ENCODE measurements at places on chromosomes 2 and 18.

GRCh38 chr2:177295484-177295883, 31.0 kb upstream of the NFE2L2 start:
- DNase-seq, result peak; percentile 81

DNA sequence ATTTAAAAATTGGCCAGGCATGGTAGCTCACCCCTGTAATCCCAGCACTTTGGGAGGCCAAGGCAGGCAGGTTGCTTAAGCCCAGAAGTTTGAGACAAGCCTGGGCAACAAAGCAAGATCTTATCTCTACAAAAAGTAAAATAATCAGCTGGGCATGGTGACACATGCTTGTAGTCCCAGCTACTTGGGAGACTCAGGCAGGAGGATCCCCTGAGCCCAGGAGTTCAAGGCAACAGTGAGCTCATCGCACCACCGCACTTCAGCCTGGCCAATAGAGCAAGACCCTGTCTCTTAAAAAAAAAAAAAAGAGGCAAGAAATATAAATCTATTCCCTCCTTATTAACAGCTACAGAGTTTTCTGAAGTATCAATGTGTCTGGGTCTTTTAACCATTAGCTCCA, 51.9 kb downstream of the ESCO1 start:
- no peak for DNase-seq

GRCh38 chr2:206164261-206164862, 4.7 kb downstream of the EEF1B2 start:
- DNase-seq, result no peak

DNA sequence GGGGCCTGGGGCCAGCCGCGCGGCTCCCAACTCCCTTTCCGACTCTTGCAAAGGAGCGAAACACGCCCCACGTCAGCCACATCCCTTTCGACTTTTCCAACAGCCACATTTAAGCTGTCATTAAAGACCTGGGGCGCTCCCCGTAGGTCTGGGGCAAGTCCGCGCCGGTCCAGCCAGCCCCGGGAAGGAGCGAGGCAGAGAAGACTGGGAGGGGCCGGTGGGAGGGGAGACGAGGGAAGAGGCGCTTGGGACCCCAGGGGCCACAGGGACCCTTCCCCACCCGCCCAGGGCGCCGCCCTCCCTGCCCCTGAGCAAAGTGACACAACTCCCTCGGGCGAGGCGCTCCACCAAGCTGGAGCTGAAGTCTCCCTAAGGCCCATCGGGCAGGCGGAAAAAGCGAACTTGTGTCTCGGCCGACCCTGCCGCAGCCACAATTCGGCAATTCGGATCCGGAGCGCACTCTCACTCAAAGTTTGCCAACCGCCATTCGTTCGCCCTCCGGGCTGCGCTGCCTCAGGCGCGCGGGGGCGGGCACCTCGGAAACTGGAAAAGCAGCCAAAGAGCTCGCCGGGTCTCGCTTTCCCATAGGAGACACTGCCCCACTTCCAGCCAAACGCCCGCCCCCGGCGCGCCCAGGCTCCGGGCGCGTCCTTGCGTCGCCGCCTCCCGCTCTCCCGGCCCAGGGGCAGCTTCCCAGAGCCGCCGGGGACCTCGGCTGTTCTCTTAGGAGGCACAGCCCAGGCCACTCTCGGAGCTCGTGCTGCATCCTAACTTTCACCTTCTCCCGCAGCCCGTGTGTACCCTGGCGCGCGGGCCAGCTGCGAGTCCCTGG, 1.1 kb upstream of the KCTD1 start:
- DNase-seq, result no peak

DNA sequence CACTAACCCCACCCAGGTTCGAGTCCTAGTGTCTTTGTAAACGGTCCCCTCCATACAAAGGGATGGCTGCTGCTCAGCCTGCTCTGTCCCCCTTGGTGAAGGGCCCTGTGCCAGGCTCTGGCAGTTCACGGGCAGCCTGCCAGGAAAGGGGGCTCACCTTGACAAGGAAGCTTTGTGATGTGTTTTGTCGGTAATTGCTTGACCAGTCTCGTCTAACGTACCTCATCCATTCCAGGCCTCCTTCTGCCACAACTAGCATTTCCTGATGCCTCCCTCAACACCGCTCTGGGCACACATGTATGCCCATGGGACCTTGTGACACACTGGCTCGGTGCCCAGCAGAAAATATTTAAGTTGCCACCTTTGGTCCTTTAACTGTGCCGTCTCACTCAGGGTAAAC, 171.9 kb downstream of the KLHL29 start:
- DNase-seq, result no peak

DNA sequence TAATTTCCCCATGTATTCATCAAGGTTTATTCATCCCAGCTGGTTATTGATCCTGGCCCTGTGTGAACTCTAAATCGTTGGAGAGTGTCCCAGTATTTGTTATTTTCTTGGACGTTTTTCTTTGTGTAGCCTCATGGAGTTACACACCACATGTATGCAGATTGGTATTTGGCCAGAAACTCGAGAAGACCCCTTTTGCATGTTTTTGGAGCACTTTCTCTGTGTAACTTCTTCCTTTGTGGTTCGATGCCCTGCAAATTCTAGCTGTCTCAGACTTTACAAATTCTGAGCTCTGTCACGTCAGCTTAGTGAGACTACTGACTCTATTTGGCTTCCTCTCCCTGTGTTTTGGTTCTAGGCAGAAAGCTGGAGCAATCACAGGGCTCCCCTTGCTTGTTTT, 198.7 kb downstream of the MCFD2 start:
- no peak for DNase-seq

- no peak for DNase-seq
Measured at GRCh38 chr2:235024931-235025773, 73.3 kb downstream of the SH3BP4 start.

DNA sequence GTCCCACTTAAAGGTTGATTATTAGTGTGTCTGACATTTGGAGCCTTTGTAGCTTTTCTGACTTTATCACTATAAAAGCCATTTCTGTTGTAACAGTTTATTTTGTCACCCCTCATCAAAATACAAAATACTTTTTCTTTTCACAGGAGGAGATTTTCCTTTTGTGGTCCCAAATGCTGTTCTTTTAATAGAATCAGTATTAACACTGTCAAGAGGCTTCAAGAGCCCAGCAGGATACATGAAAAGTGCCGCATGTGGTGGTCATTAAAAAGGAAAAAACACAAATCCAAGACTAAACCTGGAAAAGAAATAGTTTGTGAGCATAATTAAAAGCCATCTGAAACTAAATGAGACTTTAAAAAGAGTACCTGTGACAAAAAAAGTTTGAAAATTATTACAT, 515.7 kb downstream of the DCDC2C start:
- no peak for DNase-seq

- DNase-seq, result peak; percentile 21
Measured at GRCh38 chr2:55743583-55743982, 49.9 kb upstream of the PNPT1 start.

GRCh38 chr2:43219383-43220228, 6.8 kb downstream of the ZFP36L2 start:
- no peak for DNase-seq

- DNase-seq, result no peak
Measured at GRCh38 chr2:30701782-30702181, 105.5 kb downstream of the CAPN13 start.

DNA sequence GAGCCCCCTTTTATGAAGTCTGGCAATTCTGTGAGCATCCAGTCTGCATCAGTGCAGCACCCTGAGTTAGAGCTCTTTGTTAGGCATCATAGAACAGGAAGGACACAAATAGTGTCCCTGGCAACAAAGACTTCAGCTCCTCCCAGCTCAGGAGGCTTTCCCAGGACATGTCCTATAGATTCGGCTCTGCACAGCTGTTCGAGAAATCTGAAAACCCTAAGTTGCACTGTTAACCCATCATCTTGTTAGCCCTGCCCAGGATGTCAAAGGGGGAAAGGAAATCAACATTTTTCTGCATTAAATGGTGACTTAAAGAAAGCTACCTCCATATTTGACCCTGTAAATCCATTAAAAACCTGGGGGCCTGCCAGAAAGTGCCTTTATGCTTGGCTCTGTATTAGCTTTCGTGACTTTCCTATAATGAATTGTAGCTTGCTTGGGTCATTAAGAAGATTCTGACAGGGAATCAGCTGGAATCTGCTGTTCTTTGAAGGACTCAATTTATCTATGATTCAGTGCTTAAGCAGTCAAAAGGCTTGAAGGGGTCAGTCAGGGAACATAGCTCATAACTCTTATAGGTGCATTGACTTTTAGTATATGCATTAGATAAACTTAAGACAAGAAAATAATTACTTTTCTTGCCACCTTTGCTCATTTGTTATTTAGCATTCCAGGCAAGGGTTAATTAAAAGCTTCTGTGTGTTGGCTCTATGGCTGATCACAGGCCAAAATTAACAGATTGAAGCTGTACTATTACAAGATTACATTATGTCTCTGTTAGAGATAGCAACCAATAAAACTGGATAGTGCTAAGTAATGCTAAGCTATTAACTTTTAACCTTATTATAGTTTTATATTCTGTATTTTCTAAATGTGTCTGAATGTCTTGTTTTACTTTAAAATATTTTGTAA, 20.6 kb downstream of the ERMN start:
- DNase-seq, result peak; percentile 82

DNA sequence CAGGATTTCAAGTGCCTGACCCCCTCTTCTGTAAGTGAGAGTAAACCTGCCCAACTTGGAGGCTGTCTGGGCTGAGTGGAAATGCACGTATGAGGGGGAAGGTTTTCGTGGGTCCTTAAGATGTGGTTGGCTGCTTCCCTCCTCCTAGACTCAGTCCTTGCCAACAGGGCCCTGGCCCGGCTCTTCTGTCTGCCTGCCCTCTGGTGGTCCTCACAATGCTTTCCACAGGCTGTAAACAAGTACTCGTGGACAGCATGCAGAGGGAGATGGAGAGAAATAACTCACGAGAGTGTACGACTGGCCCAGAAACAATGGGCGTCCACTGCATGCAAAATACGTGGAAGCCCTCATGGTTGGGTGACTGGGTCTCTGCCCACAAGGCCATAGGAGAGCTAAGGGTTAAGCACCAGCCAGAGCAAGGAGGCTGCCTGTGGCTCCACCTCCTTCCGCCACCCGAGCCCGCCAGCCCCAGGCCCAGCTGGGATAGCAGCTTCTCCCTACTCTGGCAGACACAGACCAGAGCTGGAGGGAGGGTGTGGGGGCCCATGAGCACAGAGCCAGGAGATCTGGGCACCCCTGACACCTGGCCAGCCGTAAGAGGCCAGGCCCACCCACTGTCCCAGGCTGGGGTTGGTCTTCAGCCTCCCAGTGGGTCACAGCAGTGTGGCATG, 17.0 kb upstream of the ARHGEF4 start:
- DNase-seq, result no peak

- no peak for DNase-seq
Measured at GRCh38 chr2:193537531-193537930, 1342.8 kb upstream of the TMEFF2 start.

GRCh38 chr2:238289574-238289973, 1.2 kb upstream of the PER2 start:
- DNase-seq, result no peak

DNA sequence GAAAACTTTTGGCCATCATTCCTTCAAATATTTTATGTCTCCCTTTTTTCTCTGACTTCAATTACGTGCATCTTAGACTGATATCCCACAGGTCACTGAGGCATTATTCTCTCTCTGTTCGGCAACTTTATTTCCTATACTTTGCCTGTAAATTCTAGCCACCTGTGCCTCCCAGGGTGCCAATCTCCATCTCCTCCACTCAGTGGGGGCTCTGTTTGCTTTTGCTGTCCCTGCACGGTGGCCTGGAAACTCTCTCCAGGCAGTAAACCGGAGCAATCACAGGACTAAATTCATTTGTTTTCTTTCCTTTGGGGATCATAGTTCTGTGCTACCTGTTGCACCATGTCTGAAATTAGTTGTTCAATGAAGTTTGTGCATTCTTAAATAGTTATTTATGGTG, 9.6 kb upstream of the MTLN start:
- DNase-seq, result no peak

DNA sequence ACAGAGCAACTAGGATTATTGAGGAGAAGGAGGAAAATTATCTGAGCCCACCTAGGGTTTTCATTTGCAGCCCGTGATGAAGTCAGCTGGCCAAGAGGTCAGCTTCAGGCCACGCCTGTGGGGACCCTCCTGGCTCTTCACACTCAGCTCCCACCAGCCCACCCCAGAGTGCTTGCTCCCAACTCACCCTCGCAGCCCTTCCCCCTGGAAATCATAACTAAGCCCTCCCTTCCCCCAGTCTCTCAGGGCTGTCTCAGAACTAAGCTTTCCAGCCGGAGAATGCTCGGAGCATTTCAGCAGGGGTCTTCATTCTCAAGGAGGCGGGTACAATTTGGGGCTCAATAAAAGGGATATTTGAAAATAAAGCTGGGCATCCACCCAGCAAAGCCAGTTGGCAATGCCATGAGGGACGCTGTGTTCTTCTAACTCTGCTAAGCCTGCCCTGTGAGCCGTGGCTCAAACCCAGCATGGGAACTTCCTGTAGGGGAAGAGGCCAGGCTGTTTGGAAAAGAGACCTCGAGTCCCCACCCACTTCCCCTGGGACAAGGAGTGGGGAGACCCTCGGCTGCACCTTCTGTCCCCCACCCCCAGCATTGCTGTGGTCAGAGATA, 194.9 kb downstream of the CTIF start:
- no peak for DNase-seq

DNA sequence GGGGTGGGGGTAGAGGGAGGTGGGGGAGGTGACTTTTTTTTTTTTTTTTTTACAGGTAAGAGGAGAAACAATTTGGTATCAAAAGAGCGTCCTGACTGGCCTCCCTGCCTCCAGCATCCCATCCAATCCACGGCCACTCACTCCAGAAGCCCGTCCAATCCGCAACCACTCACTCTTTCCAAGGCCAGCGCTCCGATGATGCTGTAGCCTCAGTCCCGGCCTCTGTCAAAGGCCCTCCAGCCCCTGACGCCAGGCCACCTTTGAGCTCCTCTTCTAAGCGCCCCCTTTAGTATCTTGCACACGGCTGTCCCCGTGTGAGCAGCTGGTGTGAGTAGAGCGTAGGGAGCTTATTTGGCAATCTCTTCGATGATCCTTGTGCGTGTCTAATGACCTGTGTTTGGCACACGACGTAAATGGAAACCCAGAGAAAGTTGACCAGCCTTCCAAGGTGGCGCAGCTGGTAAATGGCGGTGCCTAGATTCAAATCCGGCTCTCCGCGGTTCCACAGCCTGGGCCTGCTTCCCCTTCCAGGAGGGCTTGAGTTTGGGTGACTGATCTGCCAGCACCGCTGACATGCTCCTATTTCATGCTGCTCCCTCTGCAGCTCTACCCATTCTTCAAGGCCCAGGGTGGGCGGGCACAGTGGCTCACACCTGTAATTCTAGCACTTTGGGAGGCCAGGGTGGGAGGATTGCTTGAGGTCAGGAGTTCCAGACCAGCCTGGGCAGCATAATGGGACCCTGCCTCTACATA, 23.8 kb upstream of the PXDN start:
- DNase-seq, result no peak

- DNase-seq, result no peak
Measured at GRCh38 chr18:59232309-59233016, 12.5 kb downstream of the GRP start.

DNA sequence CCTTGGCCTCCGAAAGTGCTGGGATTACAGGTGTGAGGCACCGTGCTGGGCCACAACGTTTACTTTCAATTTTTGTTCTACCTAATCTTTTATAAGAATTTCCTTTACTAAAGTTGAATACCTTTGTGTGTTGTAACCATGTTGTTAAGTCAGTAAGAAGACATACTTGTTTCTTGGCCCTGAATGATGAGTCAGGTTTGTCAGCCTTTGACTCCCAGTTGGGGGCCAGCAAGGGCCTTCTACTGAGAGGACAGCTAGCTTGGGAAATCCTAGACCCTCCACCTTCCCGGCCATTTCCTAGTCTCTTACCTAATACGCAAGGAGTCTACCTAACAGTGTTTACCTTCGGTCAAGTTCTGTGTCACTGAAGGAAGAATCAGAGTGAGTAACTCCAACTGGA, 22.7 kb downstream of the MTHFD2 start:
- no peak for DNase-seq
